Fibroblast of skin of back (primary cell): ENCODE measurements at places on chromosomes 11 and 22.

GRCh38 chr11:507727-508515 lies 879 bp upstream of the RNH1 start:
- DNase-seq, result no peak

DNA sequence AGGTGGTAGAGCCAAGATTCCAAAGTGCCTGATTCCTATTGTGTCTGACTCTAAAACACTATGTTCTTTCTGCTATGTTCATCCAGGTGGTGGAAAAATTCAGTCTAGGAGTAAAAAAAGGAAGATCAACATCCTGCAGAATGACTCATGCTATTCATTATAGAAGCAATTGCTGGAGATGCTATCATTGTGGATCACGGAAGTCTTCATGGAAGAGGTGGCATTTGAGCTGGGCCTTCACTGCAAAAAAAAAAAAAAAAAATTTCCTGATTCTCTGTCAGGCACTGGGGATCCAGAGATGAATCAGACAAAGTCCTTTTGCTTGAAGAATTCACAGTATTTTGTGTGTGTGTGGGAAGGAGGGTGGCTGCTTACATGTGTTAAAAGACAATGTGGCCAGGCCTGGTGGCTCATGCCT lies 1.4 kb upstream of the UVRAG start:
- DNase-seq, result peak; percentile 23

DNA sequence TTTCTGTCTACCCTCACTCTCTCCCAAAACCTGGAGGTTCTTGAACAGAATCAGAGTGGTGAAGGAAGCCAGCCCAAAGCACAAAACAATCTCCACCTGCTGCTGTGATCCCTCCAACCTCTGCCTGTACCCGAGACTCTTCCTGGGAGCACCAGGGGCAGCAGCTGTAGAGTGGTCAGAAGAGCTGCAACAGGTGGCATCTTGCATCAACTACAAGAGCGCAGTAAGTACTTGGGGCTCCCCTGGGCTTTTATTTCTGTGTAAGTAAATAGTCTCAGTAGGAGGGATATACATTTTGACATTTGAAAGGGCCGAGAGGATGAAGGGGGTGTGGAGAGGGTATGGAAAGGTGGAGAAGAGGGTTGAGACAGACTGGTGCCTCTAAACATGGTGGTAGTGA lies 8.3 kb upstream of the UBQLNL start:
- DNase-seq, result no peak

- no peak for DNase-seq
These were observed 11.0 kb downstream of the RBFOX2 start for GRCh38 chr22:36017651-36018091.

GRCh38 chr11:91585035-91585801 lies 639.4 kb upstream of the FAT3 start:
- DNase-seq, result no peak

GRCh38 chr22:46030231-46030880 lies 53.4 kb upstream of the WNT7B start:
- no peak for DNase-seq
